ENCODE measurements at places on chromosomes 2 and 18.

DNA sequence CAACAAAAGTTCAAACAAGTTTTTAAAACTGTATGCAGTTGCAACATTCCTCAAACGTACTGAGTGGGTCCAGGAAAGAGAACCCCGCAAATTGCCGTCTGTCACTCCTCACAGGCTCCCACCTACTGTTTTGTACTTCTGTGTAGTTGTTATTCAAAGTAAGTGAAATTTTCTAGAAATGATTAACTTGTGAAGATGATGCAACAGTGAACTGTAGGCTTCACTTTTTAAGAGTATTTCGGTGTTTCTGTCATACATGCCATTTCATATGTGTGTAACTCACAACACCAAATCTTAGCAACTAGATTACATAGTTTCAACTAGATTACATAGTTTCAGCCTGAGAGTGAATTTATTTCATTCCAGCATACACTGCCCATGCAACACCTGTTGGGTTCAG lies 226.0 kb upstream of the TANK start:
- DNase-seq, result no peak
- H3K36me3 ChIP-seq, result no peaks in the 10 kb centered on the region
- no peaks in the 10 kb centered on the region for H3K4me1 ChIP-seq
- H3K27me3 ChIP-seq, result no peaks in the 10 kb centered on the region
- no peak overlapping the region for H3K27ac ChIP-seq
- no peak overlapping the region for H3K4me3 ChIP-seq

DNA sequence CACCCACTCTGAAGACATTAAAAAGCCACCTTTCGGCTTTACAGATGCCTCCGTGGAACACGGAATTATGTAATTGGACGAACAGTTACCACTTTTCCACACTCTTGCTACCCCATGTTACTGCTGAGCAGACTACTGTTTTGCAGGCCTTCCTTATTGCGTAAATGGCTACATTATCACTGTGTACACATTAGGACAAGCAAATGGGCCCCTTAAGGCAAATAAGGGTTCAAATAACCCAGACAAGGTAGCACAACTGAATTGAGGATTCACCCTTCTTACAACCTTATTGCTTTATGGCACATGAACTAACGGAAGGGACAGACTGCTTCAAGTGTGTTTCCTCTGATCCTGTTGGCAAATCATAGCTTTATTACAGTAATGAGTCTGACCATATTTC lies 832.2 kb upstream of the FANCL start:
- no peaks in the 10 kb centered on the region for H3K36me3 ChIP-seq
- H3K4me1 ChIP-seq, result no peaks in the 10 kb centered on the region
- no peak for DNase-seq
- H3K27me3 ChIP-seq, result no peaks in the 10 kb centered on the region
- H3K4me3 ChIP-seq, result no peak overlapping the region
- H3K27ac ChIP-seq, result no peak overlapping the region

DNA sequence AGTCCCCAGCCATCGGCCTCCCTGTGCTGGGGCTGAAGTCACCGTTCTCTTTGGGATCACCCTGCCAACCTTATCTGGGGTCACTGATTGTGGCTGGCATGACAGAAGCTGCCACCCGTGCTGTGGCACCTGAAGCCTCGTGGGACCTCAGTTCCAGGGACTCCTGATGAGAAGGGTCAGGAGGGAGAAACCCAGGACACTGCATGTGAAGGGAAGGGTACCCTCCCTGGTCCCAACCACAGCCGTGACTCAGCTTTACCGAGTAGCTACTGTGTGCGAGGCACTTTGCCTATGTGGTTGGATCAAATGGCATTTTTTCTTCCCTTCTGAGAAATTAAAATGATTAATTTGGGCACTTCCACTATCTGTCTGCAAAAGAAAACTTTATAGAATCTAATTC lies 64.4 kb downstream of the SP110 start:
- no peak overlapping the region for H3K27ac ChIP-seq
- H3K36me3 ChIP-seq, result no peaks in the 10 kb centered on the region
- H3K27me3 ChIP-seq, result no peaks in the 10 kb centered on the region
- DNase-seq, result no peak
- no peaks in the 10 kb centered on the region for H3K4me1 ChIP-seq

- H3K27me3 ChIP-seq, result no peaks in the 10 kb centered on the region
- H3K27ac ChIP-seq, result no peak overlapping the region
- H3K4me3 ChIP-seq, result no peak overlapping the region
- no peak for DNase-seq
These were observed 125.2 kb upstream of the LGALSL start for GRCh38 chr2:64328756-64329155.

DNA sequence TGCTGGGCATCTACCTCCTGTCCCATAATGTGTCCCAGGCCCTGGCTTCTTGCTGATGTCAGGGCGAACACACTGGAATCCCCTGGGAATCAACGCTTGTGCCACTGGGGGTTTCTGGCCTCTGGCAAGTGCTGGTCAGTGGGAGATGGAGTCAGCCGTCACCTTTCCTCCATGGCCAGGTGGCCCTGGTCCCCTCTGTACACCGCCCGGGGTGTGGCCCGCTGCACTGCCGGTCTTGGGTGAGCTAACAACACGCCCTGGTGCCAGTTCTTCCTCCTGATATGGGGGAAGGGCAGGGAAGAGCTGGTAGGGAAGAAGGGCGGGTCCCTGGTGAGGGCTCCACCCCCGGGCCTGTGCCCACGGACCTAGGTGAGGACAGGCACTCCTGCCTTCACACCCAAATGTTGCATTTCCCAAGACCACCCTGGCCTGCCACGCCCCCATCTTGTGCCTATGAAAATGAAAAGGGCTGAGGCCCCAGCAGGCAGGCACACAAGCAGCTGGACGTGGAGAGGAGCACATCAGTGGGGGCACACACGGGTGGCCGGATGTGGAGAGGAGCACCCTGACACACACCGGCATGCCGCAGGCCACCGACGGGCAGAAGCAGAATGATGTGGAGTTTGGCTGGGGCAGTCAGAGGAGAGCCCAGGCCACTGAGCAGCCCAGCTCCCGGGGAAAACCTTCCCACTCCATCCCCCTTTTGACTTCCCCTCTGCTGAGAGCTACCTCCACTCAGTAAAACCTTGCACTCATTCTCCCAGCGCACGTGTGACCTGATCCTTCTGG lies 140.5 kb downstream of the ASB1 start:
- no peak overlapping the region for H3K27ac ChIP-seq
- no peaks in the 10 kb centered on the region for H3K36me3 ChIP-seq
- no peaks in the 10 kb centered on the region for H3K4me1 ChIP-seq
- no peak overlapping the region for H3K4me3 ChIP-seq
- no peak for DNase-seq

DNA sequence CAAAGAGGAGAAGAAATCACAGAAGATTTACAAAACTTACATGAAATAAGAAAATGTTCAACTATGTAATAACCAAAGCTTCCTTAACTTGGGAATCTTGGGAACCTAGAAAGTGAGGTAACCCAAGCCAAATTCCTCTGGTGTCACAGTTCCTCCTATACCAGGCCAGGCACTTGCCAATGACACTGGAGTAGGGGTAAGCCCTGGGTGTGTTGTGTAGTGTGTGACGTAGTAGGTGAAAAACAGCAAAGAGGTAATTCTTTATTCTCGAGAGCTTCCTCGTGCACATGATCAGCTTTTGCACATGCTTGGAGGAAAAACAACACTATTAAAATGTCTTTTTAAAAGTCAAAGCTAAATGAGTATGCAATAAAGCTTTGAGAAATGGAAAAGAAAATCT lies 118.0 kb downstream of the METTL8 start:
- no peaks in the 10 kb centered on the region for H3K36me3 ChIP-seq
- no peak for DNase-seq
- H3K27me3 ChIP-seq, result no peaks in the 10 kb centered on the region
- no peak overlapping the region for H3K4me3 ChIP-seq
- no peak overlapping the region for H3K27ac ChIP-seq

GRCh38 chr2:121999264-121999663 lies 243.8 kb downstream of the TSN start:
- DNase-seq, result peak; percentile 65
- H3K27ac ChIP-seq, result no peak overlapping the region
- no peaks in the 10 kb centered on the region for H3K27me3 ChIP-seq
- H3K4me1 ChIP-seq, result no peaks in the 10 kb centered on the region

- no peaks in the 10 kb centered on the region for H3K27me3 ChIP-seq
- H3K4me3 ChIP-seq, result no peak overlapping the region
These were observed 176.5 kb downstream of the LTBP1 start for GRCh38 chr2:33123216-33123615.

DNA sequence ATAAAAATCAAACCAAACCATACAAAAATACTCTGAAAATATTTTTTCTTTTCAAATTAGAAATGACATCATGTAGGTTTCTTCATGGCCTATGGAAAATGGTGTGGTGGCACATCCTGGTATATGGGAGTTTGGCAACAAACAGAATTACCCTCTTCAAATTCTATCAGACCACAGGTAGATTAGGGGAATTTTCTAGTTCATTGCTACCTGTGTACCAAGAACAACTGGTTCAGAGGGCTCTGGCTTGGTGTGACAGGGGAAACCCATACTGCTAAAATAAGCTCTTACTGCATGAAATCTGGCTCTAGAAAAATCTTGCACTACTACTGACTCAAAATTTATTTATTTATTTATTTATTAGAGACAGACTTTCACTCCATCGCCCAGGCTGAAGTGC lies 63.4 kb upstream of the PELI1 start:
- no peaks in the 10 kb centered on the region for H3K36me3 ChIP-seq
- no peaks in the 10 kb centered on the region for H3K4me1 ChIP-seq
- no peak overlapping the region for H3K4me3 ChIP-seq
- no peak overlapping the region for H3K27ac ChIP-seq
- DNase-seq, result no peak

- H3K36me3 ChIP-seq, result peaks cover 17% of the 10 kb centered on the region
- no peaks in the 10 kb centered on the region for H3K4me1 ChIP-seq
- H3K27me3 ChIP-seq, result no peaks in the 10 kb centered on the region
- no peak overlapping the region for H3K4me3 ChIP-seq
- no peak for DNase-seq
These were observed 118.4 kb upstream of the DAPL1 start for GRCh38 chr2:158676696-158677095.

- no peak for DNase-seq
- no peaks in the 10 kb centered on the region for H3K27me3 ChIP-seq
These were observed 8.1 kb downstream of the SCYGR4 start for GRCh38 chr2:227625420-227625819.

All from cardiac muscle cell (in vitro differentiated cells and primary cell).